Aorta (tissue), 5 donors: ENCODE measurements at places on chromosomes 13 and 19. TPM values are rescaled to one million over a fixed set of nuclear protein-coding genes. Genes with fewer than 3 reads are reported as not detected.

ANKRD24 gene
- 0.63 TPM for total RNA-seq

LRRC63 gene
- total RNA-seq: not detected

RXFP2 gene
- total RNA-seq: not detected

DACH1 gene
- total RNA-seq: 0.32 TPM

CNMD gene
- total RNA-seq: not detected

C13orf42 gene
- total RNA-seq: not detected

CYP4F2 gene
- not detected for total RNA-seq

IL4I1 gene
- total RNA-seq: 7.2 TPM

ZNF83 gene
- total RNA-seq: 78.7 TPM

HDGFL2 gene
- 36.1 TPM for total RNA-seq

RUVBL2 gene
- 42.1 TPM for total RNA-seq

PTH2 gene
- not detected for total RNA-seq

IZUMO2 gene
- total RNA-seq: not detected

ZNF606 gene
- total RNA-seq: 21.0 TPM
